Stromal cell of bone marrow (primary cell): ENCODE measurements at places on chromosomes 11 and 22.
A peak's percentile ranks its signal among the peaks of the same experiment; 100 is the strongest.

GRCh38 chr22:27370269-27370668, 431.3 kb downstream of the MN1 start:
- DNase-seq: no peak

DNA sequence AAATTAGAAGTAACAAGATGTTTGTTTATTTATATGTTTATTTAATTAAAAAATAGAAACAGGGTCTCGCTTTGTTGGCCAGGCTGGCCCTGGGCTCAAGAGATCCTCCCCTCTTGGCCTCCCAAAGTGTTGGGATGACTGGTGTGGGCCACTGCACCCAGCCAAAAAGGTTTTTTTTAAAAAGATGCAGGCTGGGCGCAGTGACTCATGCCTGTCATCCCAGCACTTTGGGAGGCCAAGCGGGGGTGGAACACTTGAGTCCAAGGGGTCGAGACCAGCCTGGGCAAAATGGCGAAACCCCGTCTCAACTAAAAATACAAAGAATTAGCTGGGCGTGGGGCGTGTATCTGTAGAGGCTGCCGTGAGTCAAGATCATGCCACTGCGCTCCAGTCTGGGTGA, 13.4 kb downstream of the DRD4 start:
- DNase-seq: no peak

DNA sequence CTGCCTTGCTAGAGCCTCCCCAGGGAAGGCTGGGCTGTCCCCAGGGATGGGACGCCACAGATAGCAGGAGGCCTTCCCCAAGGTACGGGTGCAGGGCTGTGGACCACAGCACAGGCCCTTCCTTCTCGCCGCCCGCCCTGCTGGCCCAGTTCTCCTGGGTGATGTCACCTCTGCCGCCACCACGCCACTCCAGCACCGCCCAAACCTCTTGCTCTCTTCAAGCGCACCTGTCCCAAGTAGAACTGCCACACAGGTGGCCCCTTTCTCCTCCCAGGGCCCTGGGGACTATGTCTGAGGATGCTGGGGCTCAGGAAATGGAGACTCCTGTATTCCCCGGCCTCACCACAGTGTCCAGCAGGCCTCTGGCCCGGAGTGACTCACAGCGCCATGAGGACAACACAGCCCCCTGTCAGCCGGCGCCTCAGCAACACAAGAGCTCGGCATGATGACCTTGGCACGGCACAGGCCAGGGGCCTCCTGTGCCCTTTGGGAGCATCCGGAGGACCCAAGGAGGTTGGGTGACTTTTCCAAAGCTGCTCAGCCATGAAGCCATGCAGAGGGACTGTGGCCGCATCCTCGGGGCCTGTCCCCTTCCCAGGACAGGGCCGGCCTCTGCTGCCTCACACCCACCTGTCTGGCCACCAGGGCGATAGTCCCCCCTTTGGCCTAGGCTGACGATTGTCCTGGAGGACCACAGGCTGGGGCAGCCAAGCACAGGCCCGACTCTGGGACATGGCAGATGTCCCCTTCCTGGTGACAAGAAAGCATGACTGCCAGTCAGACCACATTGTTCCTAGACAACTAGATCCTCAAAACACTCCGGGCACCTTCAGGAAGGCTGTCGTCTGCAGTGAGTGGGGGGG, 1023.5 kb downstream of the BRD1 start:
- DNase-seq: no peak

- DNase-seq: no peak
These were observed 77.1 kb upstream of the DRD2 start for GRCh38 chr11:113552271-113552670.

- peak; percentile 76 for DNase-seq
These were observed 7.2 kb upstream of the BID start for GRCh38 chr22:17781319-17782031.

GRCh38 chr11:64637334-64638017, 46.5 kb downstream of the SLC22A12 start:
- no peak for DNase-seq

DNA sequence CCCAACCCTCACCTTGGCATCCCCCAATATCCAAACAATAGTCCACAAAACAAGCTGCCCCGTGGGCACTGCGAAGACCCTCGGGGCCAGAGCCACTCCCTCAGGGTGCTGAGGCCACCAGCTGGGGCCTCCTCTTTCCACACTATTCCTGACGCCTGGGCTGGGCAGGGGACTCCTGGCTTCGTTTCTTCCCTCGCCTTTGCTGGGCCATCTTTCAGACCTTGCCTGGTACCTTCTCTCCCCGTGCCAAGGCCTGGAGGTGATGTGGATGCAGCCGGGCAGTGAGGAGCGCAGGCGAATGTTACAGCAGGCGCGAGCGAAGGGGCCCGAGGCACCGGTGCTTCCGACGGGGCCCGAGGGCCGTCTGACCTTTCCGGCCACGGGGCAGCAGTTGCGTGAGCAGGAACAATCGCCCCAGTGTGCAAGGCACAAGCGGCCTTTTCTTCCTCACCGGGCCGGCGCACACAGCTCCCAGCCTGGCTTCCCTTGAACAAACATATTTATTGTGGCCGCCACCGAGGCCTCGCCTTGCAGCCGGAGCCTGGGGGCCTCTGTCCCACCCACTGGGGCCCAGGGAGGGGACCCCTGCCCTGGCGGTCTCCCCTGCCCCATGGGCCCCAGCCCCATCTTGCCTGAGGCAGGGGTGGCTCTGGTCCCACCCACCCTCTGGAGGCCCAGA, 32.6 kb upstream of the KCNQ1OT1 start:
- no peak for DNase-seq

DNA sequence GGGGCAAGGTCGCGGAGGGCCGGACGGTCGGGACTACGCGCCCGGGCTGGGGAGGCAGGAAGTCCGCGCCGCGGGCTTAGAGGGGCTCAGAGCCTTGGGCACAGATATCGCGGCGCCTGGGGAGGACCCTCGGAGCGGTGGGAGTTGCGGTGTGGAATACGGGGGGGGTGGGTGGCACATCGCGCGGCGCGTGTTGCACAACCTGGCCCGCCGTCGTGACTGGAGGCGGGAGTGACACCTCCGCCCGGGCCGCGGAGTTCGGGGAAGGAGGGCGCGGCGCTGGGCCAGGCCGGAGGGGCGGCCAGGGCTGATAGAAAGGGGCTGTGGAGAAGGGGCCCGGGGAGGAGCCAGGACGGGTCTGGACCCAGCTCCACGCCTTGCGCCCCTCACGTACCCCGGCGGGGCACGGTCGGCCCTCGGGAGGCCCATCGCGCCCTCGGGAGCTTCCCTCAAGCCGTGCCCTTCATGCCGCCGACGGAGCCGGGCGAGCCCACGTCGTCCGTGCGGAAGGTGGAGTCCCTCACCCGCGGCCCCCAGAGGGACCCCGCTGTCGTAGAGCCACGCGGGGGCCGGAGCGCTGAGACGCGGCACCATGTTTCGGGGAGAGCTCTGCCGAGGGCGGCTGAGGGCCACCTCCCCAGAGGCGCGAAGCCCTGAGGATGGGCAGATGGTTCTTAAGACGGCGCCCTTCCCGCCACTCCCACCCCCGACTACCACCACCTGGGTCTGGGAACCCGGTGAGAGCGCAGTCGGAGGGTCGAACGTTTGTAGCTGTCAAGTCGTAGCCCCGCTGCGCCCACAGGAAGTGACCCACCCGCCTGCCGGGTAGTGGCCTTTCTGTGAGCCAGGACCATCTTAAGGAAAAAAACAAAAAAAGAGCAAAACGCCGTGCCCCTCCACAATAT, 729 bp downstream of the IL17RA start:
- DNase-seq: no peak

- no peak for DNase-seq
These were observed 127.6 kb upstream of the PARVA start for GRCh38 chr11:12249590-12250260.

GRCh38 chr11:118067006-118067405, 9.9 kb upstream of the TMPRSS4 start:
- no peak for DNase-seq

DNA sequence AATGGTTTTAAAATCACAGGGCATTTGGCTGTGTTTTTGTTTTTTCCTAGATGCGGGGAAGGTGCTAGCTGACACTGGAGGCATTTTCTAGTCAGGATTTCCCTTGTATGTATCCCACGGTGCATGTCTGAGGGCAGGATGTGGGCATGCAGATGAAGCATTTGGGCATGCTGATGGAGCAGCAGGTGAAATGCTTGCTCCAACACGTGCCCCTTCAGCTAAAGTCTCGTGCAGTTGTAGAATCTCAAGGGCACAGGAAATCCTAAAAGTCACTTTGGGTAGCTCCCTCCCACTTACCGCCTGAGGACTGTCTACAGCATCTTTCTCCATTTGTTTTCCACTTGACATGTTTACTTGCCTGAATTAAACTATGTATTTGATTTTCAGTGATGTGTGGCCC, 429.4 kb upstream of the B3GAT1 start:
- DNase-seq: no peak

GRCh38 chr11:90908074-90908473, 685.2 kb upstream of the CHORDC1 start:
- no peak for DNase-seq

DNA sequence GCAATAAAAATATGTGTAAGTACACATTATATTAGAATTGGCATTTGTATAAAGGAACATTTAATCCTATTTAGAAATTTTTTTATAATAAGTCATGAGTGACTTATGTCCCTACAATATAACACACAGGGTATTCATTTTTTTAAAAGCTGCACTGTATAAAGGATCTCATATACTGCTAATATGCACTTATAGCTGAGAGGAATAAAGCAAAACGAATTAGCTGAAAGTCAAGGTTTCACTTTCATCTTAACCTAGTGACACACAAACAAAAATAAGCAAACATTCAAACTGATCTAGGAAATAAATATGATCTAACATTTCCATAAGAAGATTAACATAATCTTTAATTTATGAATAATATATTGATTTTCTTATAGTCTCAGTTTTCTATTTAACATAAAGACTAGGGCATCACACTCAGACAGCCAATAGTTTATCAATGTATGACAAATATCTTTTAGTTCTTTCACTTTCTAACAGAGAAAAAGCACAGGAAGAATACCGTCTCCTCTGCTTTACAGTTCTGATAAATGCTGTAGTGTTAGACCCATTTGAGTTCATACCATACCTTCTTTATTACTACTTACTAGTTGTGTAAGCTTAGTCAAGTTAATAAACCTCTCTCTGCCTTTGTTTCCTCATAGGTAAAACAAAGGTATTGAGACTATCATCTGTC, 42.9 kb downstream of the DCDC1 start:
- DNase-seq: no peak

- DNase-seq: no peak
These were observed 54.0 kb downstream of the KREMEN1 start for GRCh38 chr22:29126670-29127395.

GRCh38 chr22:43180670-43181069, 6.3 kb downstream of the TTLL12 start:
- no peak for DNase-seq

DNA sequence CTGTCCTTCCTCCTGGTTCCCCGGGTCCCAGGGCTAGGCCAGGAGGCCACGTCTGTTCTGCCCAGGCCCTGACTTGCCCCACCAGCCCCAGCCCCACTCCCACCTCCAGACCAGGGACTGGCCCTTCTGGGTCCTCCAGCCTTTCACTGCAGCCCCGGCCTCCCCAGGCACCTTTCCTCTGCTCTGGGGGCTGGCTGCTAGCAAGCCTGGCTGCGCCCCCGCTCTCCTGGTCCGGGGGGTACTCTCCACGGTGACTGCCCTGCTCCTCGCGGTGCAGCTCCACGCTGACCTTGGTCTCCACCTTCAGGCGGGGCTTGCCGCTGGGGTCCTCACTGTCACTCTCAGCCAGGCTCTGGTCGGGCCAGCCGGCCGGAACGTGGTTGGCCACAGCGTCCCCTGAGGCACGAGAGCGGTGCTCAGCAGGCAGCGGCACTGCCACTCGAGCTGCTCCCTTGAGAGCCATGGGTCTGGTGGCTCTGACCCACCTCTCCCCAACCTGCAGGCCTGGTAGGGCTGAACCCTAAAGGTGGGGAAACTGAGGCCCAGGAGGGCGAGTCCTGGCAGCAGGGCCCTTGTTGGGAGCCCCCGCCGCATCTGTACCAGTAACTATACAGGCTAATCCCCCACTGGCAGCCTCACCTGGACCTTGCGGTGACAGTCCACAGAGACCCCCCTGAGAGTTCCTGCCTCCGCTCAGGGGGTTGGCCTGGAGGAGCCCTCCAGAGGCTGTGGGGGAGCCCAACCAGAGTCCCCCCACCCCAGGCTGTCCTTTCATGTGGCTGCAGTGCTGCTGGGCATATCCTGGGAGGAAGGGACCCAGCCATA, 29.0 kb downstream of the TRMU start:
- DNase-seq: no peak

DNA sequence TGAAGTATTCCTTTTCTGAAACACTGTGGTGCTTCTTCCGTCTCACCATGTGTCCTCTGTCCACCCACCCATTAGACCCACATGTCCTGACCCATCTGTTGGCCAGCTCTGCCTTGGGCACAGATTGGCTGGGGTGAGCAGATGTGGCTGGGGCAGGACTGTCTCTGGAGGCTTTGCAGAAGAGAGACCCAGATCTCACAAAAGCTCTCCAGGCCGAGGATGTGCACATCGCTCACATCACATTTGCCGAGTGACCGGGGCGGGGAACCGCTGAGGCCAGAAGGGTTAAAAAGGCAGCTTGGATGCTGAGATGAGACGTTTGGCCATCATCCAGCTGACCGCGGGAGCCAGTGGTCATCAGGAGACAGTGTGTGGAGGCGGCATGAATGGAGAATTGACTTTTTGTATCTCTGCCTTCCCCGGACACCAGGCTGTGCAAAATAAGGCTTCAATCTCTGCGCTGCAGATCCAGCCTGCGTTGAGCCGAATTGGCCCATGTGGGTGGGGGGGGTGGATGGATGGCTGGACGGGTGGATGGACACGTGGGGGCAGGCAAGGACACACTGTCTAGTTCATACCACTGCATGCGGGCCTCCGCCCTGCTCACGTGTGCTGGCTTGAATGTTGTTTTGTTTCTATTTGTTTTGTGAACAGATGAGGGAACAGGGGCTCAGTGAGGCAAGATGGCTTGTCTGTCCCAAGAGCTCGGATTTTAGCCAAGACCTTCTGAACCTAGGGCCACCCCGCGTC, 6.1 kb downstream of the IFITM10 start:
- DNase-seq: no peak

DNA sequence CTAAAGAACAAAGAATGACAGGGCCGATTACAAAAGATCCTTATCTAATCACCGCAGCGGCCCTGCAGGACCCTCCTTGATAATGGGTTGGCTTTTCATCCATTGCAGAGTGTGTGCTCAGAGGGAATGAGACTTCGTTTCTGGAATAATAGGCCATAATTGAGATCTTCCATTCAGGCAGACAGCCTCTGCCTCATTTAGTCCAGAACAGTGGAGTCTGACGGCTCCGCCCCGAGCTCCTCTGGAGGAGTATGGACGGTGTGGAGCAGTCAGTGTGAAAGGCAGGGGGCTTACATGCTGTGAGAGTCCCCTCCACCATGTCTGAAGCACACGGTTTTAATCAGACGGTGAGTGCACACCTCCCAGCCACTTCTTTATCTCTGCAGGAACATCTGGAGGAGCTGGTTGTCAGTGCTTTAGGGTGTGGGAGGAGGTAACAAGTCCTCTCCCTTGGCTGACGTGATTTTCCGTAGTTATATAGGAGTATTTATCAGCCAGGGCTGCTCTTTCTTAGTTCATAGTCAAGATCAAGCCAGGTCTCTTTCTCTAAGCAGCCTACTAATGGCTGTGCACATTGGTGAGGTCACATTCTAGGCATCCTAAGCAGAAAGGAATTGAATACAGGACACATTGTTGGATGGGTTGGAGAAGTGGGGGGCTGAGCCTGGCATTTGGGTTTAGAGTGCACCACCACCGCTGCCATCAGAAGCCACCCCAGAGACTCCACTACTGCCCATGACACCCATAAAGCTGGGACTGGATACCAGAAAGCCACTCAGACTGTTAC, 1477.9 kb downstream of the TBC1D22A start:
- DNase-seq: no peak

GRCh38 chr11:86978756-86979608, 23.8 kb upstream of the FZD4 start:
- no peak for DNase-seq

- DNase-seq: no peak
These were observed 4.9 kb downstream of the CRYAB start for GRCh38 chr11:111906680-111907079.
